IMR-90 (cell line): ENCODE measurements at places on chromosomes 12 and 14. TPM values are rescaled to one million over a fixed set of nuclear protein-coding genes. Genes with fewer than 3 reads are reported as not detected.

Gene PTCSC3
- total RNA-seq = not detected in 2 replicates

Gene MSRB3
- 31.7 and 40.8 TPM in 2 replicates for total RNA-seq

Gene KRT6A
- total RNA-seq = not detected in 2 replicates

Gene RD3L
- total RNA-seq = not detected in 2 replicates

Gene CLEC4D
- total RNA-seq = not detected in 2 replicates

Gene GLIPR1L2
- total RNA-seq = not detected in 2 replicates

Gene CCDC197
- not detected in 2 replicates for total RNA-seq

Gene DIO2
- total RNA-seq = 21.7 and 24.2 TPM in 2 replicates

- peak; percentile 4 for DNase-seq
These were observed 63.6 kb downstream of the EML5 start for GRCh38 chr14:88729159-88729558.

- DNase-seq = peak; percentile 80
These were observed 16.0 kb downstream of the METTL3 start for GRCh38 chr14:21494902-21495762.

DNA sequence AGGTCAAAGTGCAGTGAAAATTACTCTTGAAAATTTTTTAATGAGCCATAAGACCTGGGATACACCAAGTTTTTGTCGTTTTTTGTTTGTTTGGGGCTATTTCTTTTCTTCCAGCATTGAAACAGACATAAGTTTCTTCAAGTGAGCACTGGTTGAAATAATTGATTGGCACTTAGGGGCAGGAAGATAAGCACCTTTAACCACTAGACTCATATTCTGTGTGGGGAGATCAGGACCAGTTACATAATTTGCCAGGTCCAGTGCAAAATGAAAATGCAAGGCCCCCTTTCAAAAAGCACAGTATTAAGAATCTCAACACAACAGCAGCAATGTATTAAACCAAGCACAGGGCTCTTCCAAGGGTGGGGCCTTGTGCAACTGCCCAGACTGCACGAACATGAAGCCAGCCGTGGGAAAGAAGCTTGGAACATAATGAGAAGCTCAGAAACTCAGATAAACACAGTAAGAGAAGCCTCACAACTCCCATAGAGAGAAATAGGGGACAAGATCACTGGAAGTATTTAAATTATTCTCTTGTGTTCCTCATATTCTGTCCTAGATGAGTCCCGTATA is 3.2 kb upstream of the TCP11L2 start:
- peak; percentile 30 for DNase-seq

- DNase-seq = no peak
These were observed 44.7 kb downstream of the MBIP start for GRCh38 chr14:36275741-36276140.

DNA sequence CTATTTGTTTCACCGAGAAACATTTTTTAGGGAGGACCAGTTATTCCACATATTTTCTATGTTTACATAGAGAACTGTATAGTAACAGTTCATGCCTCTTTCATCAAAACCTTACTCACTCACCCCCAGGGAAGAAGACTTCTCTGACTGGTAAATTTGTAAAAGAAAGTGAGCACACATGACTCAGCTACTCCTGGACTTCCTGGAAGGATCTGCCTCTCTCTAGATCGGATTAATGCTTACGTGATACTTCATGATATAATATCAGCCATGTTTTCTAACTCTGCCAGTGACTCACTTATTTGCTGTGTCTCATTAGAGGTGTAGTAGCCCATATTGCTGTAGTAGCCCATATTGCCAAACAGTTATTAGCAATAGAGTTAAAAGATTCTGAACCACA is 494.3 kb upstream of the ATXN7L3B start:
- no peak for DNase-seq

- DNase-seq = no peak
These were observed 138.6 kb downstream of the RPS29 start for GRCh38 chr14:49447540-49448107.

DNA sequence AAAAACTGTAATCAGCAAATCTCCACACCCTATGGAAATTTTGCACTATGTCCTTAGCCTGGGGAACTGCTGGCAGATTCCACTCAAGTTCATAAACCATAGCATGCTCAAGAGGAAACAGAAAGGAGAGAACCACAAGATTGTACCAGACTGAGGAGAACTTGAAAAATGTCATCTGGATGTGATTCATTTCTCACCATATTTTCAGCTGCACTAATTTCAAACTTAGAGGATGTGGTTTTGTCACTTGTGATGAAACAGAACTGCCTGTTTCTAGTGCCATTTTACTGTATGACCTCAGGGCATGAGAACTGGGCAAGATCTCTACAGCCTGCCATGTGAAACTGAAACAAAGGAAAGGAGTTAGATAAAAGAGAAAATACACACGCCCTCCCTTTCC is 1493.1 kb upstream of the FLRT2 start:
- peak; percentile 42 for DNase-seq

DNA sequence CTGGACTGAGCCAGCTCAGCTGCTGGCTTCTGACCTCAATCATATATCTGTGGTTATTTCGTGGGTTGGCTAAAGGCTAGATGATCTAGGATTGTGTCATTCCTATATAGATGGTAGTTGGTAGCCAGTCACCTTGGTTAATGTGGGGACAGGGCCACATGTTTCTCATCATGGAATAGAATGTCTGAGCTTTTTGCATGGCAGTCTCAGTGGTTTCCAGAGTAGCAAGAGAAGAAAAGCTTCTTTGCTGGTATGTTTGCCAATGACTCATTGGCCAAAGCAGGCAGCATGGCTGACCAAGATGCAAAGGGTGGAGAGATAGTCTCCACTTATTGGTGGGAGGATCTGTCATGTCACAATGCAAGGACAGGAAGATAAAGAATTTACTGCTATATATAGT is 746.4 kb upstream of the FLRT2 start:
- no peak for DNase-seq

- no peak for DNase-seq
These were observed 301.5 kb downstream of the NELL2 start for GRCh38 chr12:44574586-44574985.

- no peak for DNase-seq
These were observed 338.5 kb downstream of the FSCB start for GRCh38 chr14:44168566-44168965.

GRCh38 chr14:37036669-37037341 is 135.6 kb downstream of the SLC25A21 start:
- DNase-seq = peak; percentile 41

GRCh38 chr12:62098132-62098531 is 162.1 kb upstream of the USP15 start:
- DNase-seq = no peak

DNA sequence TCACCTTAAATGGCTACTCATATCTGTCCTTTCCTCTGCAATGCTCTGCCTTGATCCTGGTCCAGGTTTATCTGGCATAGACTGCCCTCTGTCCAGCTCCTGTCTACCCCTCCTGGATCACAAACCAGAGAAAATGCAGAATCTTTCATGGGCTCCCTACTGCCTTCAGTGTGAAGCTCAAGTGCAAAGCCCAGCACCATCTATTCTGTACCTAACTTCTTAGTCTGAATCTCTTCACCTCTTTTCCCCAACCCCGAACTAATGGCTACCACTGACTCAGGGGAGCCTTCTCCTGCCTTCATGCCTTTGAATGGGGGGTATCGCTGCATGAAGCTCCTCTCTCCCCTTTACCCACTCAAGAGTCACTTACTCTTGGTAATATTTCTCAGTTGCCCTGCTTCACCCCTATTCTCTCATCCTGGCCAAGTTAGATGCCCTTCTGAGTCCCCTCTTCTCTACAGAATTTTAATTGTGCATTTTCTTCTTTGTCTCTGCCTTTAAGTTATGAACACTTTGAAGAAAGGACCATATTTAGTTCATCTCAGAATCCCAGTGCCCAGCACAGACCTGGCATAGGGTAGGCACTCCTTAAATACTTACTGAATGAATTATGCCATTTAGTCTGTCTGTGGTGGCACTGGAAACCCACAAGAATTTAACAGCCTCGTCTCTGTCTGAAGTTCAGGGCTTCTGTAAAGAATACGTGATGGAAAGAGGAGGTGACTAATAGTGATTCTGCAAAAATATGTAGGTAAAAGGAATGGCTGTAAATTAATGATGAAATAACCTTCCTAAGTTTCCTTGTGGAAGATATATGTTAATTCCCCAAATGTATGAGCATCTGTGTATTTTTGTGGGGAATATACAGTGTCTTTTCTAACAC is 191.3 kb upstream of the AMIGO2 start:
- peak; percentile 77 for DNase-seq

DNA sequence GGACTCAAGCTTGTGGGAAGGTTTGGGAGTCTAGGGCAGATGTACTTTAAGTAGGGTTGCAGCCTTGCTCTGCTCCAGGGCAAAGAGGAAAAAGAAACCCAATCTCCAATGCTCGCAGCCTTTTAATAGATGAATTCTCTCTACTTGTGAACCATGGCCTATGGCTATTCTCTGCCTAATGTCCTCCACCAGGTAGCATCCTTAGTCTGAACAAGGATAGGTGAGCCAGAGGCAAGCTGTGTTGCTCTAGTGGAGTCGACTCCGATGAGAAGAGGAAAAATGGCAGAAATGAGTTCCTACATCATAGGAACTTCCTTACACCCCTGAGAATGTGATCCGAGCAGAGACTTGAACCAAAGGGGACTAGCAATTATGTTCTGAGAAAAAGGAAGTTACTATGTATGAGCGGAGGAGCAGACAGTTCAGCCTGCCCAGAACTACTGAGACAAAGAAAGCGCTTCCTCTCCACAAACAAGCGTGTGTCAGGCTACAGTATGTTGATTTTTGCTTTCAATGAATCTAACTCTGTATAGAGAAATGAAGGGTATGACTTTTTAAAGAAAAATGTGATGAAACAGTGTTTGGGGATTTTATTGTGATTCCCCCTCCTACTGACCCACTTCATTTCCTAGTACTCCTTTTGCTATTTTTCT is 153.6 kb upstream of the ARID2 start:
- DNase-seq = no peak
